Common myeloid progenitor, CD34-positive (primary cell): ENCODE measurements at places on chromosomes 13 and 19.

GRCh38 chr19:58546019-58546530 lies 2.2 kb downstream of the TRIM28 start:
- no peak for DNase-seq
- peak overlapping the region; percentile 98 for H3K4me3 ChIP-seq
- H3K27me3 ChIP-seq: no peaks in the 10 kb centered on the region
- H3K36me3 ChIP-seq: peaks cover 47% of the 10 kb centered on the region
- H3K27ac ChIP-seq: peak overlapping the region; percentile 66

- H3K27me3 ChIP-seq: no peaks in the 10 kb centered on the region
- no peak overlapping the region for H3K4me3 ChIP-seq
- H3K36me3 ChIP-seq: no peaks in the 10 kb centered on the region
Observed at GRCh38 chr13:50526661-50527071, 316.8 kb downstream of the DLEU7 start.

DNA sequence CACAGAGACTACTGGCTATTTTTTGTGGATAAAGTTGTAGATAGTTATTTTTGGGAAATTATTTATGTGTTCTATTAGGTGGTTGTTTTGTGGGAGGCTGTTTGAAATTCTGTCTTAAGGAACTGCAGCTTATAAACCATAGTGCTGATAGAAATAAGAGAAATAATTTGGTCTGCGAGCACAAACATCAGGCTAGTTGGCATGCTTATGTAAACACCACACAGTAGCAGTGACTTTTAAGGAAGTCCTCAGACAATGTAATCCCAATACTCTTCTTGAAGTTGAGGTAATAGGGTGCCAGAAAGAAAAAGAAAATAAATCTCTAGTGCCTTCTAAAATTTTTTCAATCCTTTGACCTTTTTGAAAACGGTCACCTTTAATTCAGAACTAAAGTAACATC lies 23.9 kb downstream of the KL start:
- no peak overlapping the region for H3K4me3 ChIP-seq
- H3K27ac ChIP-seq: no peak overlapping the region
- no peak for DNase-seq

DNA sequence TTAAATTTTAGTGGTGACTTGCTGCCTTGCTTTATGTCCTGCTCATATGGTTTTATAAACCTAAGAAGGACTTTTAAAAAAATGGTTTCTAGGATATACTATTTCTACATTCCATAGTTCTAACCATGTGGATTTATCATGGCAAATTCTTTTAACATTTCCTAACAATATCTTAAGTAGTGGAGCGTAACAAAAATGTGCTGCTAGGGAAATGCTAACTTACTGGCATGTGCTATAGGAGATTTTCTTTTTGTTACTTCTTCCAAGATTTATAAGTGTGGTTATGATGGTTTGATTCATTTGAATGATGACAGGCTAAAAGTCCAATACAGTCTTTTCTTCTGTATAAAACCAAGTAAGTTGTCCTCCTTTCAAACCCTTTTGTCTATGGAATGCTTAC lies 713.7 kb downstream of the SLITRK1 start:
- no peak for DNase-seq
- no peaks in the 10 kb centered on the region for H3K36me3 ChIP-seq
- H3K27me3 ChIP-seq: no peaks in the 10 kb centered on the region
- no peak overlapping the region for H3K4me3 ChIP-seq
- H3K27ac ChIP-seq: no peak overlapping the region
- no peaks in the 10 kb centered on the region for H3K4me1 ChIP-seq

- H3K4me1 ChIP-seq: peaks cover 8% of the 10 kb centered on the region
- peak; percentile 91 for DNase-seq
- no peaks in the 10 kb centered on the region for H3K27me3 ChIP-seq
- H3K27ac ChIP-seq: peak overlapping the region; percentile 64
- H3K4me3 ChIP-seq: no peak overlapping the region
Observed at GRCh38 chr19:56111601-56112312, 9.3 kb downstream of the ZNF787 start.
